ENCODE measurements at places on chromosomes 3 and 15.

DNA sequence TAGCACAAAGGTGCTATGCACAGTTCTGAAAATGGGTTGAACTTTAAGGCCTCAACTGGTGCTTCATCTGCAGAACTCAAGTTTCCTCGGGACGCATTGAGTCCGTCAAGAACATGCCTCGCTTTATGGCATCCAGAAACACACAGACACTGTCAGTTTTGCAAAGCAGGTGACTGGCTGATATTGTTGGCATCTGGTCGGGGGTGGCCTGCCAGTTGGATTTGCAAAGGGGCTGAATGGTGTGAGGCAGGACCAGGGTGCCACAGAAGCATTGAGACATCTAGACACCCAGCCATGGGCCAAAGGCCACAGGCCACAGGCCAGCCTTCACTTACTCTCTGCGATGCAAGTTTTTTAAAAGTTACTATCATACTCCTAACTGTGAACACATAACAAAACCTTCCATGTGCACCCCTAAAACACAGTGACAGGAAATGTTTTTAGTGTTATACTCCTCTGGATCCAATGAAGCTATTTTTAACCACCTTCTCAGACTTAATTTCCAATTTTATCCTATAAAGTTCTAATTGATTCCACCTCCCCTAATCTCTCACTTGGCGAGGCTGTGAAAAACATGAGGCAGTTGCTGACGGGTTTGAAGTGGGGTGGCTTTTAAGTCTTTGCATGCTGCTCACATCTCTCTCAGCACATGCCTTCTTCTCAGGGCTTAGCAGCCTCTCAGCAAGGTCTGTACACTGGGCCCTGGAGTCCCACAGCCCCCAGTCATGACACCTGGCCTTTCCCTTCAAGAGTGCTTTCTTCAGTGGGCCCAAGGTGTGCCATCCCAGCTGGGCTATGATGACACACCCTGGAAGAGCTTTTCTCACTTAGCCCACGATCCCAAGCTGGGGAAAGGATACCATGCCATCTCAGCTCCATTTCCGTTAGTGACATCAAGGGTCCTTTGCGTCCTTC lies 38.5 kb upstream of the DUSP7 start:
- no peak for DNase-seq

GRCh38 chr15:63978511-63979261 lies 67.6 kb downstream of the DAPK2 start:
- DNase-seq: no peak

GRCh38 chr3:193816656-193817311 lies 223.8 kb downstream of the OPA1 start:
- DNase-seq: peak; percentile 66

GRCh38 chr3:181081930-181082329 lies 92.4 kb upstream of the DNAJC19 start:
- DNase-seq: no peak

DNA sequence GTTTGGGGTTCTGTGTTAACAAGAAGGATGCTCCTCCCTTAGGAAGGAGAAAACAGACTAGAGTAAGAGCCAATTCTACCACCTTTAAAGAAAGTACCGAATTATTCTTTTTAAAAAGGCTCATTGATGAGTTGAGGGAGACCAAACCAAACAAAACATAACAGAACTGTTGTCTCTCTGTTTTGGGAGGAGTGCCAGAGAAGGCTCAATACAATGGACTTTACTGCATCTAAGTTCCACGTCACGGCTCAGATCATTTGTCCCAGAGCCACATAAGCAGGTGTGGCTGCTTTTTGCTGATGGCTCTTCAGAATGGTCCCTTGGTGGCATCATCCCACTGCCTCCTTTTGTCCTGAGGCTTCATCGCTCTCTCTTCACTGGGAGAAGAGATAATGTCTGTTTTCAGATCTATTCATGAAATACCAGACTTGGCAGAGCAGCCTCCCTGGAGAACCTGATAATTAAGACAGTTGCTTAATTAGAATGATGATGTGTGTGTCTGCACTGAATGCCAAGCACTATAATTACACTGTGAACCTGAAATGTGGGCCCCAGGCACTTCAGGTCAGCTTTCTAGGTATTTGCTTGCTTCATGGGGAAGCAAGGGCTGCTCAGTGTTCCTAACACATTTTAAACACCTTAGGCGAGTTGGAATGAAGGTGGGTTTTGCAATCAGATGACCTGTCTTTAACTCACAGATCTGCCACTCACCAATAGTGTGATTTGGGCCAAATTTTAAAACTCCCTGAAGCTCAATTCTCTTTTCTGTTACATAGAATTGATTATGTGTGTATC lies 335.2 kb upstream of the MCTP2 start:
- no peak for DNase-seq

All from neuronal stem cell (in vitro differentiated cells).